Stimulated activated CD4-positive, alpha-beta T cell treated with anti-CD3 and anti-CD28 coated beads, Interleukin-2, amount 100 ng/mL, for 24 hours (primary cell): ENCODE measurements at places on chromosomes 3 and 15.

- no peak for DNase-seq
Observed at GRCh38 chr3:111311709-111312235, 230.2 kb upstream of the CD96 start.

DNA sequence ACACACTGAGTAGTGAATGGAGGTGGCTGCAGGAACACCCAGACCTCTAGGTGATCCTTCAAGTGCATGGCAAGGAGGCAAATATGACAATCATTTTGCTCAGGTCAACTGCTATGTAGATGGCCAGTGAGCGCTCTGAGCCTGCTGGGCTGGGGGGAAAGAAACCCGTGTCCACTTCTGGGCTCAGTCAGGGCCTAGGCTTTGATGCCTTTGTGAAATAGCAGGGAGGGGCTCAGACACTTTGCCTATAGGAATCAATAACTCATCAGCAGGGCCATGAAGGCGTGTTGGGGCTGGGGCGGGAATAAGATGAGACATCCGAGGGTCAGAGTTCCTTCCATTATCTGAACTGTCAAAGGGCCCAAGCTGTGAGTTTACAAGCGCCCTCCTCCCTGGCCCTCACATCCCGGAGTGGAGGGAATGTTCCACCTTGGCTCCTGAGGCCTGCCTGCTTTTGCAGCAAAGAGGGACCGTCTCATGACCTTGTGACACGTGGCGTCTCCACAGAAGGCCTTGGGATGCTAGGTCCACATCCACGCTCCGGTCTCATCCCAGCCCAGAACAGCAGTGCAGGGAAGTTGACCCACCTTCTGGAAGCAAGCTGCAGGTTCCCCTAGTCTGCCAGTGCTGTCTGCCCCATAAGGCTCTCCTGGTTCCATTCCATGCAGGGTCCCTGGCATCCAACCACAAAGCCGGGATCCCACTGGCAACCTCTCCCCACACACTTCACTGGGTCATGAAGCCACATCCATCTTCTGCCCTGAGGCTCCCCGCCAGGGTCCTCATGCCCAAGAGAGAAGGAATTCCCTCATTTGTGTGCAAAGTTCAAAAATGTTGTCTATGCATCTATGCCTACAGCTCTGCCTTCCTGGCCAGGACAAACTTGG, 78.4 kb downstream of the CHSY1 start:
- no peak for DNase-seq

DNA sequence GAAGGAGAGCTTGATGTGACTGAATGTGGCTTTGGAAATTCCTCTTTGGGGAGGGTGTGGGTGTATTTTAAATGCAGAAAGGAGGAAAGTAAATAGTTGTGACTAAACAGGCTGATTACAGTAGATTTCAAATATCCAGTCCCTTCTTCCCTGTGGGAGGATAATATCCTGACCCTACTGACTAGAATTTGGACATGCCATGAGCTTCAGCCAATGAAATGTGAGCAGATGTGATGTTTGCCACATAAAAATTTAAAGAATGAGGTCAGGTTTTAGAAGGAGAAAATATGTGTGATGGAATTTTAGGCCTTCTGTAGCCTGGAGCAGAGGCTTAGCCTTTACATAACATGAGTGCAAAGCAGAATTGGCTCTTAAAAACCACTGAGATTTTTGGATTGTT, 1218.9 kb downstream of the ROBO2 start:
- DNase-seq, result no peak

GRCh38 chr15:65346856-65347598, 30.8 kb downstream of the IGDCC3 start:
- no peak for DNase-seq

GRCh38 chr3:163490119-163490518, 1588.2 kb downstream of the SI start:
- no peak for DNase-seq

GRCh38 chr15:67137319-67137718, 71.9 kb downstream of the SMAD3 start:
- DNase-seq, result no peak

DNA sequence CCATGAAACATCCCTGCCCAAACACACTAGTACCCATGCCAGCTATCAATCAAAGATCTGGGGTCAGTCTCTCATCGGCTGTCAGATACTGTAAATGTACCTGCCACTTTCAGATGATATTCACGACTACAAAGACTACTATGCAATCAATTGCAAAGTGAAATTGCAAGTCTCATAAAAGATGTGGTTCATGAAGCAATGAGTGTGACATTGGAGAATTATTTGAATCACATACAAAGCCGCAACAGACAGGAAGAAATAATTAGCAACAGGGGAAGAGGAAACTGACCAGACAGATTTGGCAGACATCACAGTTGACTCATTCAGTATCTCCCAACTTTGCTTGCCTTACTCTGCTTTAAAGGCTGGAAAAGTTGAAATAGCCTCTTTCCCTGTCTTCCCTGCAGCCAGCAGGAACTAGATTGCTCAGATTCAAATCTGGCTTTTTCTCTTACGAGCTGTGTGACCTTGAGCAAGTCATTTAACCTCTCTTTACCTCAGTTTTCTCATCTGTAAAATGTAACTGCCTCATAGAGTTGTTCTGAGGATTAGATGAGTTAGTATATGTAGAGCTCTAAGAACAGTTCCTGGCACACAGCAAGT, 95.7 kb upstream of the C3orf80 start:
- DNase-seq, result no peak

DNA sequence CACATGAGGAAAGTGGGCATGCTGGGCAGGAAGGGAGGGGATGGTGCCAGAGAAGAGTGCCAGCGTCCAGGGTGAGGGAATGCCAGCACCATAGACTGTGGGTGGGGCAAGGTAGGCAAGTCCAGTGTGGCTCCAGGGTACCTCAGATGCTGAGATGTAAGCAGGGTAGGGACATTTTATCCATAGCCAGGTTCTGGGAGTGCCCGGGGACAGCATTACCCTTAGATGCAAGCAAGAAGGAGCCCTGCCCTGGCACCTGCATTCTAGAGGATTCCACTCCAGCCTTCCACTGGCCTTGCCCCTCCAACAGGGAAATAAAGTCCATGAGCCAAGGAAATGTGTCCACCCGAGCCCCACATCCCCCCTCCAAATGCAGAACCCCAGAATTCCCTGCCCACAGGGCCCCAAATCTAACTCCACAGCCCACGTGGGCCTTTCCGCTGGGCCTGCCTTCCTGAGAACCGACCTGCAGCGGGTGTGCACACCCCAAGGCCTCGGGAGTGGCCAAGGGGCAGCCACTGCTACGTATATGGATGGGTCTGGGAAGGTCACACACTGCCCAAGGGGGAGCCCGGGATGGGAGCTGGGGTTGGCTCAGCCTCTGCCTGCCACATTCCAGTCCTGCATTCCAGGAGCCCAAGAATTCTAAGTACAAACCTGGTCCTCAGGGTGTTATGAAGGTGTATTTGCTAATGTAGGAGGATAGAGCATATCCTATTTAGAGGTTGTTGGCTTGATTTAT, 20.3 kb upstream of the CYP11A1 start:
- DNase-seq, result no peak

DNA sequence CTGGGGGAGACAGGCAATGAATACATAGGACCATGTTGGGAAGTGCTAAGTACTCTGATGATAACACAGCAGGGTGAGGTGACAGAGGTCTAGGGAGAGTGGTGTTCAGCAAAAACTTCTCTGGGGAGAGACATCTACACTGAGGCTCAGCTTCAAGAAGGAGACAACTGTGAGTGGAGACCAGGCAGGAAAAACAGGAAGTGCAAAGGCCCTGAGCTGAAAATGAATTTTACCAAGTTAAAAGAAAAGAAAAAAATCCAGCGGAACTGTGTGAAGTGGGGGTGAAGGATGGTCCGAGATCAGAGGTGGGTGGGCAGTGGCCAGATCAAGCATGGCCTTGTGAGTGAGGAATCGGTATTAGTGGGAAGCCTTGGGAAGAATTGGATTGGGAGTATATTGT, 110.1 kb upstream of the CLSTN2 start:
- DNase-seq, result no peak

GRCh38 chr3:55090746-55091145, 162.9 kb upstream of the LRTM1 start:
- DNase-seq, result no peak

DNA sequence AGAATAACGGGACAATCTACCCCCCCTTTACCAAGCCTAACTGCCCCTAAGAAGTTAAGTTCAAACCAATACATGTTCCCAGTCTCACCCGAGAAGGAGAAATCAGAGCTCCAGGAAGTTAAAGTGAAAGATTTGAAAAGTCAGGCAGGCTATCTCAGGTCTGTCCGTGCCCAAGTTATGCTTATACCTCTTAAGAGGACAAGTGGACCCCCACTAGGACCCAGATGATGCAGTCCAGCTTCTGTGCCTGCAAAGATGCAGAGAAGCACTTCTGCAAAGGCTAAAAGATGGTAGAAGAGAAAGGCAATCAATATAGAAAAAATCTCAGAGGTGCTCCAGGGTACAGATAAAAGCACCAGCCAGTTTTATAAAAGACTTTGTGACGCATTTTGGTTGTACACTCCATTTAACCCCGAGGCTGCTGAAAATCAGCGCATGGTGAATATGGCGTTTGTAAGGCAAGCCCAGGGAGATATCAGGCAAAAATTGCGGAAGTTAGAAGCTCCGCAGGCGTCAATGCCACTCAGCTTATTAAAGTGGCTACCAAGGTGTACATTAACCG, 9.8 kb upstream of the SLC9C1 start:
- DNase-seq, result no peak

GRCh38 chr15:81297147-81297572, 26.8 kb downstream of the STARD5 start:
- no peak for DNase-seq
